ENCODE measurements at places on chromosomes 1 and 21.

- DNase-seq, result no peak
These were observed 9.2 kb upstream of the PEF1 start for GRCh38 chr1:31653717-31654473.

DNA sequence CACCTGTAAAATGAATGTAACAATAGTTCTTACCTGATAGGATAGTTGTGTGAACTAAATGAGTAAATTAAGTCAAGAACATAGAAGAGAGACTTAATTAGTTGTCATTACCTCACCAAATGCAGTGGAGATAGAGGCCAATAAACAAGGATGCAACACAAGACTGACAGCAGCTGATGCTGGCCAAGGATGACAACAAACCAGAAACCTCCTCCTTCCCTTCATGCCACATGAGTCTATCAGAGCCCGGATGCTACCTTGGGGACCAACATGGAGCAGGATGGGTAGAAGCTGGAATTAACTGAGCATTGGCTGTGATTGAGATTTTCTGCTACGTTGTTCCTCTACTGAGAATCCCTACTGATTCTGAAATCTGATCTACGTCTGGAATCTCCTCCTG is 30.3 kb upstream of the USP1 start:
- no peak for DNase-seq

DNA sequence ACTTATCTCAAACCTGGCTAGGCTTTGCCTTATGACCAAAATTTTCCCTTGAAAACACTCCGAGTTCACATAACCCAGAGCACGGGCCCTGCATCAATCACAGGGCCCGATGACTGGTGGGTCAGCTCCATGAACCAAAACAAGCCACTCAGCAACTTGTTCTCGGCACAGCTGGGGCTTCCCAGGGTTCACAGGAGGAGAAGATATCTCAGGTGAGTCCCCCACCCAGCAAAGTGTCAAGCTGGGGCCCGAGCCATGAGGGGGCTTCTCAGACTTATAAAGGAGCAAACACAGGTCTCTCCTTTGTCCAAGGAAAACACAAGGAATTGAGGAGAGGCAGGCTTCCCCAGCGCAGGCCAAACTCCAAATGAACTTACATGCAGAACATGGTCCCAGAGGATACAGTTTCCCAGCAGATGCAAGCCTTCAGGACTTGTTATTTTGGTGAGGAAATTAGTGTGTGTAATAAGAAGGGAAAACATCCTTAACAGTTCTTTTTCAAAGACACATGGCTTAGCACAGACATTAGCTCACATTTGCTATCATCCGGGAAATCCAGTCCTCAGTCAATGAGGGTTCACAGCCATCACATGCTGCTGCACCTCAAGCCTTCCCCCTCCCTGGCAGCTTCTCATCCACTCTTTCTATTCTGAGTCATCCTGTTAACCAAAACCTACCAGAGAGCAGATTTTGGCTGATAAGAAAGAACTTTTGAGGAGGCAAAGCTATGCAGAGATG is 98.1 kb upstream of the NFIA start:
- DNase-seq, result no peak

DNA sequence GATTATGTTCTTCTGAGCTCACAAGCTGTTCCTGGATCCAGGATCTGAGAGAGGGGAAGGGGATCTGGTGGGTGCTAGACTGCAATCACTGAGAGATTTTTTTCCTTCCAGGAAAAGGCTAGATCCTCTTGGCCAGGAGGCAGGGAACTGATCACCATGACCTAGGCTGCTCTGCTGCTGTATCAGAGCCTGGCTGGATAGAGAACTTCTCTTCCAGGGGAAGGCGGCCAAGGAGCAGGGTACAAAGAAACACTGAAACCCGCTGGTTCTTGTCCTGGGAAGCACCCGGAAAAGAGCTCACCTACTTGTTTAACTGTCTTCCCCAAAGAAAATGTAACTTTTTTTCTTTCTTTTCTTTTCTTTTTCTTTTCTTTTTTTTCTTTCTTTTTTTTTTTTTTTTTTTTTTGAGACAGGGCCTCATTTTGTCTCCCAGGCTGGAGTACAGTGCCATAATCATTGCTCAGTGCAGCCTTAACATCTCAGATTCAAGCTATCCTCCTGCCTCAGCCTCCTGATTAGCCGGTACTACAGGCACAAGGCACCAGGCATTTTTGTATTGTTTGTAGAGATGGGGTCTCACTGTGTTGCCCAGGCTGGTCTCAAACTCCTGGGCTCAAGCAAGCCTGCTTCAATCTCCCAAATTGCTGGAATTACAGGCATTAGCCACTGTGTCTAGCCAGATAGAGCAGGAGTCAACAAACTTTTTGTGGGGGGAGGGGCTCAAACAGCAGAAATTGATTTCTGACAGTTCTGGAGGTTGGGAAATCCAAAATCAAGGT is 12.4 kb upstream of the RPS6KA1 start:
- DNase-seq, result no peak

DNA sequence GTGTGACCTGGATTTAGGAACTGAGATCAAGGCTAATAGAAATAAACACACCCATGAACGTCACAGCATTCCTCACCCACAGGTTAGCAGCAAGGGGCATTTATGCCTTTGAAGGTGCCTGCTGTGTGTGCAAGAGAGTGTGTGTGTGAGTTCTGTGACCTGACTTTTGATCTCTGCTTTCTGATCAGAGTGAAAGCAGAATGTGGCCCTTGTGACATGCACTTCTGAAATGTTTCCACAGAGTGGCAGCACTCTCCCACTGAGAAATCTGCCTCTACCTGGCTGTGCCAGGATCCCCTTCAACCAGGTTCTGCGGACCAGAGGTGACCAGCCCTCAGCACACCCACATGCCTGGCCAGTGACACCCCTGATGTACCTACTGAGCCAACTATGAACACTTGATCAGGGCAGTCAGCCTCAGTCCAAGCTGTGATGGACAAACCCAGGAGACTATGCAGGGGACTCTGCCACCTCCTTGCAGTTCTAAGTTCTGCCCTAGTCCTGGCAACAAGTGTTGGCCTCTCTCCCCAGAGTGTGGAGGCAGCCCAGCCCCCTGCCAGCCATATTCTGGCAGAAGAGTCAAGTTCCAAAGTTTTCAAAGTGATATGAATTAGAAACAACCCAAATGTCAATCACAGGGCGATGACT is 41.0 kb downstream of the RXRG start:
- DNase-seq, result peak; percentile 76

- DNase-seq, result no peak
These were observed 18.2 kb downstream of the PHLDA3 start for GRCh38 chr1:201450721-201451291.

GRCh38 chr1:185284533-185285276 is 32.3 kb downstream of the IVNS1ABP start:
- no peak for DNase-seq

DNA sequence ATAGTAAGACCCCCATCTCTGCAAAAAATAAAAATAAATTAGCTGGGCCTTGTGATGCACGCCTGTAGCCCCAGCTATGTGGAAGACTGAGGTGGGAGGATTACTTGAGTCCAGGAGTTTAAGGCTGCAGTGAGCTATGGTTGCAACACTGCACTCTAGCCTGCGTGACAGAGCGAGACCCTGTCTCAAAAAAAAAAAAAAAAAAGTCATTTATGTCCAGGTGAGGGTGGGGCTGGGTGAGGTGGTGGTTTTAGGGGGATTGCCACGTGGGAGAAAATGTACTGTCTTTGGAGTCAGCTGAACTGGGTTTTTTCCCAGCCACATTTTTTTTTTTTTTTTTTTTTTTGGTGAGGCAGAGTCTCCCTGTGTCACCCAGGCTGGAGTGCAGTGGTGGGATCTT is 6.7 kb downstream of the PIK3CD start:
- no peak for DNase-seq

DNA sequence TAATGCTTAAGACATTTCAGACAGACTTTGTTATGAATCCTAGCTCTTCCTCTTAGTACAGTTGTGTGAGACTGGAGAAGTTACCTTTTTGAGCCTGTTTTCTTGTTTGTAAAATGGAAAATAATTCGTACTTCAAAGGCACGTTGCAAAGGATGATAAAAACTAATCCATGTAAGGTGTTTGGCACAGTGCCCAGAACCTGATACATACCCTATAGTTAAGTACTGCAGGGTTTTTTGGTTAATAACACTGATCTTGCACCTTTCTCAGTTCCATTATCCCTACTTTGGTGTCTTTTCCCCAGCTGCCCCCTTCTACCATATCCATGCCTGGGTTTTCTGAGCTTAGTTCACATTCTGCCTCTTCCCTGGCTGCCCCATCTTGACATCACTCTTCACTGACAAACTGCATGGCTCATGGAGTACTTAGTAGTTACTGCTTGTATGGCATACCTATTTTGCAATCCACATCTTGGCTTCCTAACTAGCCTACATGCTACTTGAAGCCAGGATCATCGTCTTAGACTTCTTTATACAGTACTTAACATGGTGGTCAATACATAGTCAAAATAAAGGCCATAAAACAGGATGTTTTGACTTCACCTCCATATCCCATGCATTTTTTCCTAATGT is 10.1 kb downstream of the CCDC185 start:
- DNase-seq, result no peak

GRCh38 chr1:21381354-21381753 is 58.6 kb upstream of the NBPF3 start:
- DNase-seq, result no peak

DNA sequence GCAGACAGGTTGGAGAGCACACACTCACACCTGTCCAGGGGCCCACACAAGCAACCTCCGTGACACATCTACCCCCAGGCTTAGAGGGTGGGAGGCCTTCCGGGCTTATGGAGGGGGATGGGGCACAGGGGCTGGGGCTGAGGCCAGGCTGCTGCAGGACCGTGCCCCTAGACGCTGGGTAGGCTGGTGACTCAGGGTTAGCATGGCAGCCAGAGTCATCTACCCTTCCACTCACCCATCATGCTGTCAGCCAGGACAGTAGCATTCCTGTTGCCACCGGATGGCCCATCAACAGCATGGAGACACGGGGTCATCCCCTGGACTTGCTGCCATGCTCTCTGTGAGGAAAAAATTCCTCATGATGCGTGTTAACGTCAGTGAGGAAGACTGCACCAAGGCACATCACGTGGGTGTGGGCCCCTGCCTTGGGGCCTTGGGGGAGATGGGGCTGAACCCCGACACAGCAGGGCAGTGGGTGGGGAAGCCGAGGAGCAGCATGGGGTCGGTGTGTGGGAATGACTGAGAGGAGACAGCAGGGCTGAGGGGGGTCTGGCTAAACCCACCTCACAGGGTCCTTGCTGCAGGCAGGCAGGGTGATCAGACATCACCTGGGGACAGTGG is 52.8 kb downstream of the WNT9A start:
- no peak for DNase-seq

GRCh38 chr1:60558236-60558635 is 484.7 kb upstream of the C1orf87 start:
- no peak for DNase-seq

DNA sequence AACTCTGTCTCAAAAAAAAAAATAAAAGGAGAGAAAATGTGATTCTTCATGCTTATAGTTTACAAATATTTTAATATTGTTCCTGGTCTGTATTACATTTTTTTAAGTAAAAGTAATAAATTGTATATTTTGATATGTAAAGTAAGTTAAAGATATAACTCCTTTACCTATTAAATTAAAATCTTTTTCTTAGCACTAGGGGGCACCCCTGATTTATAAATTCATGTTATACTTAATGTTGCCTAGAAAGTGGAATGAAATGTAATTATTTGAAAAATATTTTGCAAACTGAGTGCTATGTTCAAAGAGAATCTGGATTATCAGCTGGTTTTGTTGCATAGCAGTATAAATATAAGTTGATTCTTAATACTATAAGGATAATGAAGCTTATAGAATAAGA is 49.2 kb downstream of the RALGPS2 start:
- peak; percentile 61 for DNase-seq

DNA sequence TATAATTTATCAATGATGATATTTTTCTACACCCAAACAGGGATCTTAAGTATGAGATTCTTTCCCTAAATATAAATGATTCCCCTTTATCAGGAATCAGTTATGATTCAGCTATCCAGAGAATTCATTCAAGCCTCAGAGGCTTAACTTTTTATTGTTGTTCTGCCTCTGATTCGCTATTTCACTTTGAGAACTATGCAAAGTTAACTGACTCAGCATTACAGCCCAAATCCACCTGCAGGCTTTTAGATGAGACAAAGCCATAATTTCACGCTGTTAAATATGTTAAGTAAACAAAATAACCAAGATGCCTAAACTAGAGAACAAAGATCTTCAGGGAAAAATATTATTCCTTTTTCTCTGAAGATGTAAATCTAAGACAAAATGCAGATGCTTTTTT is 8.5 kb downstream of the SCYL3 start:
- peak; percentile 33 for DNase-seq

DNA sequence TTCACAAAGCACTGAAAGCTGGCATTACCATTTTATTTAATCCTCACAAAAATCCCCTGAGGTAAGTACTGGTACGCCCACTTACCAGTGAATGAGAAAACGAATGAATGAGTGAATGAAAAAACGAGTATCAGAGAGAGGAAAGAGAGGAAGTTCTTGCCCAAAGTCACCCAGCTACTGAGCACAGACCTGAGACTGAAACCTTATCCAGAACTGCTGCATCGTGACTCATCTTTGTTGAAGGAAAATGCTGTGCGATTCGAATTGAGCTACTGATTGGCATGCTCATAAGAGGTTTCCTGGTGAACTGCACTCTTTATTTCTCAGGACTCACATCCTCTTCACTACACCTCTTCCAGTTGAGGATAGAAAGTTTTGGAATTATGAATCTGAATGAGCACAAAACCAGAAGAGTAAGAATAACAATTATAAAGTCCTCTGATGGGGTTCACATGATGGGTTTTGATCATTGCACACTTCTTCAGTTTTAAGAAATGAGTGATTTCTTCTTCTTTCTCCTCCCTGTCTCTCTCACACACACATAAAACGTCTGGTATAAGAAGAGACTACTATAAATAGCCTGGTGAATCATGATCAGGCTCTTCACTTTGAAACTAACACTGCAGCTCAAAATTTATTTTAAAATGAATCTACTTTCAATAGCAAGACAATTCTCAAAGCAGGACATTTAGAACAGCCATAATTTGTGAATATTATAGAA is 32.1 kb downstream of the IL12RB2 start:
- DNase-seq, result peak; percentile 55

DNA sequence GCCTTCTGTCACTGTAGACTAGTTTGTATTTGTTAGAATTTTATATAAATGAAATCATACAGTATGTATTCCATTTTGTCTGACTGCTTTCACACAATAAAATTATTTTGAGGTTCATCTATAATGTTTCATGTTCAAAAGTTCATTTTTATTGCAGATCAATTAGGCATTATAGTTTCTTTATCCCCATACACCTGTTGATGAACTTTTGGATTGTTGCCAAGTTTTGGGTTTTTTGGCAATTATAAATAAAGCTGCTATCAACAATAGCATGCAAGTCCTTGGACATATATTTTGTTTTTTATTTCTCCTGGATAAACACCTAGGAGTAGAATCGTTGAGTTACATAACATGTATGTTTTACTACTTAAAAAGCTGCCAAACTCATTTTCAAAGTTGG is 47.1 kb upstream of the FAM3B start:
- DNase-seq, result no peak

All from MM.1S (cell line).